ENCODE measurements at places on chromosomes 6 and 20.

GRCh38 chr6:133241086-133241900 lies at the start of gene EYA4:
Gene EYA4, plus strand, starts transcription at chr6:133241357. Its CDS starts 33,424 bp downstream, at chr6:133274781.
- peak; percentile 11 for DNase-seq

- DNase-seq: no peak
Measured at GRCh38 chr20:24959591-24960301, 10.7 kb downstream of the CST7 start.

DNA sequence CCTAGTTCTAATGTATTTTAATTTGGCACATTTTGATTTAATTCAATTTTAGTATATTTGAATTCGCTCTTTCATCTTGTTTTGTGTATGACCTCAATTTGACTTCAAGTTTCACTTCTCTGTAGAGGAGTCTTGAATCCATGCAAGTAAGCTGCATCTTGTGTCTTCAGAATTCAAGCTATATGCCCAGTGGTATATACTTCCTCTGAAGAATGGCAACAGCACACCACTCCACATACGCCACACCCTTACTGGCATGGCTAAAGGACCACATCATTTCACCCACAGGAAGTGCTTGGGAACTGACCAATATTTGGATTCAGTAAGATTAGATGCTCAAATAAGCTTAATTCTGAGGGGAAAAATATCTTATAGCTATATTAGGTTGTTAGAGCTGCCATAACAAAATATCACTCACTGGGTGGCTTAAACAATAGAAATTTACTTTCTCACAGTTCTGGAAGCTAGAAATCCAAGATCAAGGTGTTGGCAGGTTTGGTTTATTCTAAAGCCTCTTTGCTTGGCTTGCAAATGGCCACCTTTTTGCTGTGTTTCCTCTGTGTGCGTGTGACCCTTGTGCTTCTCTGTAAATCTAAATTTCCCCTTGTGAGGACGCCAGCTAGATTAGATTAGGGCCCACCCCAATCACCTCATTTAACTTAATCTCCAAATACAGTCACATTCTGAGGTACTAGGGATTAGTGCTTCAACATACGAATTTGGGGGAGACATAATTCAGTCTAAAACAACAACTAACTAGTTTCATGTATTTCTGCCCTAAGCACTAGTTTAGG lies 2.8 kb upstream of the ASF1A start:
- DNase-seq: no peak

DNA sequence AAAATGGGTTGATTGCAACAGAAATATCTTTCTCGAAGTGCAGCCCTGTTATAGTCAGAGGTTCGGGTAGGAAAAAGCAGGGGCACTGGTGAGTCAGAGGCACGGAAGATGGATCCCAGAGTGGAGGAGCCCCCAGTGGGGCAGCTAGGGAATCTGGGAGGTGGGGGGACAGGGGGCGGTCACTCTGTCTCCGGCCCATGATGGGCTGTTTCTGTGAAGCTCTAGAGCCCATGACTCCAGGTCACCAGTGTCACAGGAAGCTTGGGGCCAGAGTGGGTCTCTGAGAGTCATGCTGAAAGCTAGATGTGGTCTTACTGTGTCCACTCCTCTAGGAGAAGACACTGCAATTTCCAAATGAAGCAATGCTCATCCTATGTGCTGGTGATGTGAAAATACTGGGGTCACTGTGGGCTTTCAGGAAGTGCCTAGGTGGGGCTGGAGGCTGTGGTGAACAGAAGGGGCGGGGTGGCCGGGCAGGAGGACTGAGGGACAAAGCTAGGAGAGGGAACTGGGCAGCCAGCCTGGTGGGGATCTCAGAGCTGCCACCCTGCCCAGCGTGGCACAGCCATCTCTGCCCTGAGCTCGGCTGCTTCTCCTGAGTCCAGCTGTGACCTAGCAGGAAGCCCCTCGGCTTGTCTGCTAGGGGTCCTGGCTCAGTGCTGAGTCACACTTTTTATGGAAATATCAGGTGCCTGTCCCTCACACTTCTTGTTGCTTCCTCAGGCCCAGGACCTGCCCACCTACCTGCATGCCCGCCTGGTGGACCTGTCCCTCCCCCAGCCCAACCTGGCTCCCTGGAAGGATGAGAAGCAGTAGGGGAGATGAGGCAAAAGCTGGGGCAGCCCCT lies 54.2 kb downstream of the IRF4 start:
- DNase-seq: no peak

GRCh38 chr6:44967481-44967880 lies 360.6 kb upstream of the RUNX2 start:
- DNase-seq: no peak

DNA sequence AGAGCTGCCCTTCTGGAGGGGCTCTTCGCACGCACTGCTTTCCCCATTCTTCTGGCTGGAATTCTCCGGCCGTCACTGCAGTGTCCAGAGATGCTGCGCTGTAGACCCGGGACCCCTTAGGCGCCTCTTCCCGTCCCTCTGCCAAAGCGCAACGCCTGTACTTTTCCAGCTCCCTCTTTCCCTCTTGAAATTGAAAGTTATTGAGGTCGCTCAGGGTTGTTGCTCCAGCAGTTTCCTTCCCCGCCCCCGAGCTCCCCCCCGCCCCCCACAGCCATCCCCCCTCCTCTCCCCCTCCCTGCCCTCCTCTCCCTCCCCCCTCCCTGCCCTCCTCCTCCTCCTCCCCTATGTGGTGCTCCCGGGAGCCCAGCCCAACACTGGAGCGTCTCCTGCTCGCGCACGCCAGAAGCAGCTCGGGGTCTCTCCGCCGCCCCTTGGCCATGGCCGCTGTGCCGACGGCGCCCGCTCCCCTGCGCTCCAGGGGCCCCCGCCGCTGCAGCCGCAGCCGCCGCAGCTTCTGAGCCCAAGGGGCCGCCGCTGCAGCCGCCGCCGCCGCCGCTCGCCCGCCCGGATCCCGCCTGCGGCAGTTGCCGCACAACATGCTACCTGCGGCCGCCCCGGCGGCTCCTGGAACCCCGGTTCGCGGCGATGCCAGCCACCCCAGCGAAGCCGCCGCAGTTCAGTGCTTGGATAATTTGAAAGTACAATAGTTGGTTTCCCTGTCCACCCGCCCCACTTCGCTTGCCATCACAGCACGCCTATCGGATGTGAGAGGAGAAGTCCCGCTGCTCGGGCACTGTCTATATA lies at the start of gene RSPO3:
Gene RSPO3 (plus strand): TSS at position 374 of the 804 bp plus-strand sequence. CDS start 522 bp downstream, outside the sequence.
- peak; percentile 57 for DNase-seq

- peak; percentile 91 for DNase-seq
Measured at GRCh38 chr6:35920793-35921732, at the start of gene SRPK1. Gene SRPK1, minus strand, starts transcription at chr6:35921098. Its CDS starts 42 bp downstream, at chr6:35921056.

DNA sequence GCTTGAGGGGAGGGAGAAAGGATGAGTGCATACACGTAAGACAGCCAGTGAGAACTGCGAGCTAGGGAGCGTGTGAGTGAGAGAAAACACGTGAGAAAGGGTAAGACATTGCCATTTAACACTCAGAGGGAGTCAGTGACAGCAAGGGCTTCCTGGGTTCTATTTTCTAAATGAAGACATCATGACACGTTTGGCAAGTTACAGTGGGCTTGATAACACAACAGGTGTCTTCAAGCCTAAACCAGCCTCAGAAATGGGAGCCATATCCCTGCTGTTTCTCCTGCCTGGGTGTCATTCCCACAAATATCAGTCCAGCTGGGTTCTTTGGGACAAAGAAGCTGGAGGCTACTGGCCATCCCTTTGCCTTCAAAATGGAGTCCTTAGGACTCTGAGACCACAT lies 16.9 kb upstream of the MOCS1 start:
- DNase-seq: no peak

Measured in dermis blood vessel endothelial cell (primary cell).